ENCODE measurements at places on chromosomes 2 and 18. TPM values are rescaled to one million over a fixed set of nuclear protein-coding genes. Genes with fewer than 3 reads are reported as not detected.

CYP26B1 gene
- total RNA-seq = 0.24 TPM

MAP3K19 gene
- not detected for total RNA-seq

SLC9A2 gene
- total RNA-seq = under 0.01 TPM

RAB3GAP1 gene
- 87.5 TPM for total RNA-seq

CHRNA1 gene
- total RNA-seq = not detected

PID1 gene
- 4.3 TPM for total RNA-seq

TRMT61B gene
- total RNA-seq = 18.1 TPM
